ENCODE measurements at places on chromosomes 3 and 15.

GRCh38 chr3:53833700-53834099 is 12.5 kb downstream of the CHDH start:
- DNase-seq: no peak

GRCh38 chr3:140113996-140114788 is 179.2 kb downstream of the CLSTN2 start:
- no peak for DNase-seq

GRCh38 chr15:57780471-57780870 is 74.0 kb downstream of the POLR2M start:
- no peak for DNase-seq

DNA sequence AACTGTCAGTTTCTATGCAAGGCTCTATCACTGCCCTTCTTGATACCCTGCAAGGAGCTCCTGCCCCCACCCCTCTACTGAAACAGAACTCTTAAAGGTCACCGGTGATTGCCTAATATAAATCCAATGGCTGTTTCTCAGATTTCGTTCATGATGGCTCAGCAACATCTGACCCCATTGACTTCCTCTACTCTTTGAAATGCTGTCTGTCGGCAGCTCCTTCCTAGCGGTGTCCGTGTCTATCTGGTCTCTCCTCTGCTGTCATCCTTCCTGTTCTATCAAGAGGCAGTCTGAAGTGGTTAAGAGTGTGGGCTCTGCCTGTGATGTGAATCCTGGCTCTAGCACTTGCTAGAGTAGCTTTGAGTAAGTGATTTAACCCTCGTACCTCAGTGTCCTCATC is 5.5 kb downstream of the TMEM266 start:
- no peak for DNase-seq

- DNase-seq: no peak
These were observed 29.6 kb upstream of the SELENOK start for GRCh38 chr3:53921296-53921695.

GRCh38 chr15:34360298-34360697 is 6.7 kb downstream of the LPCAT4 start:
- DNase-seq: no peak

DNA sequence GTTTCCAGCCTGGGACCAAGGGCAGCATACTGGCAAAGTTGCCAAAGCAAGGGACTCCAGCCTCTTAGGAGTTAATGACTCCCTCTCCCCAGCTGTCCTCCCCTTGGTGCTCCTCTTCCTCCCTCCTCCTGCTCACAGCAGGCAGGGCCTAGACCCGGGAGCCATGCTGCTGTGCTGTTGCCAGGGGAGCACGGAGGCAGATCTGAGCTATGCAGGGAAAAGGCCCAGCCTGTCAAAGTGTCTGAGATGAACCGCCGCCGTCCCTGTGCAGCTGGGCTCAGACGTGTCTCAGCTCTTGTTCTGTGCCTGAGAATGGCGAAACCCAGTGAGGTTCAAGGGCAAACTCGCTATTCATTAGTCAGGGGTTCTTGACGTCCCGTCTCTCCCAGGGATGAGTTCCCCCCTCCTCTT is 60.8 kb upstream of the POLG start:
- DNase-seq: no peak

DNA sequence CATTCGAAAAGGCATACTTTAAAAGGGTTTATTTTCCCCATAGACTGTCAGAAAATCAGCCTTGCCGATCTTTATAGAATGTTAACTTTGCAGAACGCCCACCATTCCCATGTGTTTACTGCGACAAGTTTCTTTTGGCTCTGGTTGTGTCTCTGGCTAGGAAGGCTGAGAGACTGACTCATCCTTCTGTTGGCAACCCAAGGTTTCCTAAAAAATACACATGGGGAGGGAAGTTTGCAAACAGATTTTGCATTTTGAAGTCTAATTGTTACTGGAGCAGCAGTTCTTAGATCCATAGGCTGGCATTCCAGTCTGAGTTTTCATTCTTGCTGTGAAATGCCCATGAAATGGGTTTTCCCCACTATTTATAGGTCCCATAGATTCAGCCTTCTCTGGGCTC is 37.9 kb upstream of the MINAR1 start:
- no peak for DNase-seq

GRCh38 chr3:37262816-37263393 is 88.5 kb upstream of the LRRFIP2 start:
- no peak for DNase-seq

DNA sequence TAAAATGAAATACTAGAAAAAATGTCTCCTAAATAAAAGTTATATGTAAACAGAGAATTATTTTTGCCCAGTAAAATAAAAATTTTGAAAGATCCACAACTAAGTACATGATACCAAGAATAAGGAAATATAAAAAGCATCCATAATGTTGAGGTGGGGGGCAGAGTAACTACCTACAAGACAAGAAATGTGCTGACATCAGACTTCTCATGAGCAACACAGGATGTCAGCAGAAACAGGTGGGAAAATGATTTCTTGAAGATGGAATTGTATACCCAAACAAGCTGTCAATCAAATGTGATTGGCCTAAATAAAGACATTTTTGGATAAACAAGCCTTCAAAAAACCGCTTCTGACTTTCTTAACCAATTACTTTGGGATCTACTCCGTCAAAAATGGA is 143.9 kb upstream of the LIPC start:
- no peak for DNase-seq

- DNase-seq: no peak
These were observed 13.4 kb downstream of the PML start for GRCh38 chr15:74007820-74008371.

DNA sequence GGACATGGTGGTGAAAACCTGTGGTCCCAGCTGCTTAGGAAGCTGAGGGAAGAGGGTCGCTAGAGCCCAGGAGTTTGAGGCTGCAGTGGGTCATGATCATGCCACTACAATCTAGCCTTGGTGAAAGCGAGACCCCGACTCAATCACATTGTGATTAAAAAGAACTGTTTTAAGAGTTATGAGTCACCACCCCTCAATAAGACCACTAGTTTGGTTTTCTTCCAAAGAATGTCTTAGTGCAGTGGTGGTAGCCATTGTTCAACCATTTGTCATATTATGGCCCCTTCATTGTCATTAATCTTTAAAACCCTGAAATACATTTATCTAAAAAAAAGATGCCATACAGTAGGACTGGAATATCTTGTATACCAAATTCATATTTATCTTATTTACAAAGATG is 48.8 kb downstream of the BLM start:
- no peak for DNase-seq

DNA sequence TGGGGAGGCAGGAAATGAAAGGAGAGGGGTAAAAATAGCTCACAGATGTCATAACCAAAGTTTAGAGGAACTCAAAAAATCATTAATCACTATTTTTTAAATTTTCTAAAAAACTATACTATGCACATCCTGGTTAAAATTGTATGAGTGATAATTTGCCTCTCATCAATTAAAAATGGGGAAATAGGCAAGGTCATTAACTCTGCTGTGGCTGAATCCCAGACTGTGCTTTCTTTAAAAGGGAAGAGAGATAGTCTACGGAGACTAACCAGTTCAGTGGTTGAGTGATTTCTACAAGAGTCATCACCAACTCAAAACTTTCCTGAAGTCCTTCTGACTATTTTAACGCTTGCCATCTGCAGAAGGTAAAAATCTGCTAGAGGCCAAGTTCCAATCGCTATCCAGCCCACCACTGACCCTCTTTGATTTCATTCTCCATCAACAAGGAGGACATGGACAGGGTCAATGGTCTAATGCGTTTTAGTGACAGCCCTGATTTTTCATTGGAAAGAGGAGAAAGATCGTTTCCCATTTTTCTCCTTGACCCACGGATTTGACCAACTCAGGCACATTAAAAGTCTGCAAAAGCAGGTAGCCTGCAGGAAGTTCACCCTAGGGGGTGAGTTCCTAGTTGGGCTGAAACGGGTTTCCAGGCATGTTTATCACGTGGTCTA is 850 bp downstream of the SUCLG2 start:
- DNase-seq: no peak

DNA sequence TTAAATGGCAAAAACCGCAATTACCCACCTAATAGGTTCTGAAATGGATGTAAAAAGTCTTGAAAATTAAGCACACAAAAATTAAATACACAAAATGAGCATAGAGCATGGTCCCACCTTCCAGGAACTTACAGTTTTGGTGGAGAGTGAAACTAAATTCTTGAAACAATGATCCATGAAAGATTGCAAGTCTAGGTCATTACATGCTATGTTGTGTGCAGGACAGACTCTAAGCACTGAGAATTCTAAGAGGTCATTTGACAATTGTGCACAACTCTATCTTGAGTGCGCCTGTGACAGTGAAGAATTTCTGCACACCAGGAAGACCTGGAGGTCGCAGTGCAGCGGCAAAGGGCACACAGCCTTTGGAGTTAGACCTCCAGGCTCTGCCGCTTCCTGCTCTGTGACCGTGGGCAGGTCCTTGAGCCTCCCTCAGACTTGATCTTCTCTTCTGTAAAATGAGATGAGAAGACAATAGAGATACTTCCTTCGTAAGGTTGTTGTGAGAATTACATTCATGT is 153.3 kb upstream of the TPM1 start:
- no peak for DNase-seq

GRCh38 chr3:45333549-45333948 is 54.8 kb upstream of the LARS2 start:
- no peak for DNase-seq

- DNase-seq: no peak
These were observed 77.0 kb downstream of the CCK start for GRCh38 chr3:42189001-42189460.

GRCh38 chr3:167032267-167032876 is 347.7 kb downstream of the ZBBX start:
- DNase-seq: no peak

GRCh38 chr15:65085990-65086679 is 9.6 kb downstream of the KBTBD13 start:
- no peak for DNase-seq

DNA sequence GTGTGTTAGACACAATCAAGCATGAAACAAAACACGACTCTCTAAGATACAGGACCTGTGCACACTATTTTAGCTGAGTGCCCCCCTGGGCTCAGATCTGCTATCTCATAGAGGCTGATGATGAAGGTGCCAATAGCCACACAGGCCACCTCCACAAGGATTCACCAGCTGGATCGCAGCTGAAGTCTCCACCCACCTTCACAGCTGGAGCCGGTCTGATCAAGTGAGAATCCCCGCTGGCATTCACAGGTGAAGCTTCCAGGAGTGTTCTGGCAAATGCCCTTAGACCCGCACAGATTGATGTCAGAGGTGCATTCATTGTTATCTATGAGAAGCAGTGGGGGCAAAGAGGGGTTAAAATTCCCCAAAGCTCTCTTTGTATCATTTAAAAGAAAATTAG is 90.1 kb downstream of the DUT start:
- DNase-seq: no peak

- no peak for DNase-seq
These were observed 47.1 kb downstream of the TFG start for GRCh38 chr3:100756441-100756840.
